ENCODE measurements at places on chromosomes 3 and 15. TPM values are rescaled to one million over a fixed set of nuclear protein-coding genes. Genes with fewer than 3 reads are reported as not detected.

Gene RAB43
- total RNA-seq, result 16.4 TPM

Gene NSUN3
- 6.6 TPM for total RNA-seq

Gene ETFA
- 35.6 TPM for total RNA-seq

Gene PROK2
- not detected for total RNA-seq

Gene VGLL3
- total RNA-seq, result 4.0 TPM

DNA sequence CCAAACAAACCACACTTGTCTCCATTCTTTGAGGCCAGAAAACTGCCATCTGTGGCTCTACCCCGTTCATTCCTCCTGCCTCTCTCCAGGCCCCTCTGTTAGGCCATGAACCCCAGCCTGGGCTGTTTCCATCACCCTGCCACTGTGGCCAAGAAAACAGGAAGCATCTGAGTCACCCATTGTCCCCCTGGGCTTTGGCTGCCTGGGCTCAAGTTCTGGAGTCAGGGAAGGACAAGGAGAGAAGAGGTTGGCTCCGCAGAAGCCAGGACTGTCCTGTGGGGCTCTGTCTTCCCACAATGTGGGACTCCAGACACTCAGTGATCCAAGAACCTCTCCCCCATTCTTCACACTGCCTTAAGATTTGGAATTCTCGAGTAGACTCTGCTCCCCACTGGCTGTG, 14.8 kb upstream of the LCTL start:
- DNase-seq, result no peak

GRCh38 chr3:63855333-63855940, 8.2 kb downstream of the THOC7 start:
- no peak for DNase-seq

DNA sequence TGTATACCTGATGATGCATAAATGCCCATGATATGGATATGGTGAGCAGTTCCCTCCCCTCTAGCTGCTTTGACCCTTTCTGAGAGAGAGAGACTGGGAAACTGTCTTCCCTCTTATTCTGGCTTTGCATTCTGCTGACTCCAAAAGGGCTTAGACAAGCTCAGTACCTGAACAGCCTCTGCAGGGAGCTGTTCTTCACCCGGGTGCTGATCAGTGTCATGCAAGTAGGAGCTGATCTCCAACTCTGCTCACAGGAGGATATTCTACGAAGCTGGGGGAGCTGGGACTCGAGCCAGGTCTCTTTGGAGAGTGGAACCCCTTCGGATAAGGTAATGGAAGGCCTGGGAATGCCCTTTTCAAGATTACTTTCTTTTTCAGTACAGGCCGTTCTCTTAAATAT, 237.1 kb downstream of the RYR3 start:
- DNase-seq, result no peak

Measured in pancreas (tissue), 10 donors.